ENCODE measurements at places on chromosomes 6 and 20. TPM values are rescaled to one million over a fixed set of nuclear protein-coding genes. Genes with fewer than 3 reads are reported as not detected.

- no peaks in the 10 kb centered on the region for H3K36me3 ChIP-seq
- H3K4me3 ChIP-seq: no peak overlapping the region
- no peak overlapping the region for H3K27ac ChIP-seq
These were observed 41.0 kb upstream of the FAM50B start for GRCh38 chr6:3808199-3808598.

DNA sequence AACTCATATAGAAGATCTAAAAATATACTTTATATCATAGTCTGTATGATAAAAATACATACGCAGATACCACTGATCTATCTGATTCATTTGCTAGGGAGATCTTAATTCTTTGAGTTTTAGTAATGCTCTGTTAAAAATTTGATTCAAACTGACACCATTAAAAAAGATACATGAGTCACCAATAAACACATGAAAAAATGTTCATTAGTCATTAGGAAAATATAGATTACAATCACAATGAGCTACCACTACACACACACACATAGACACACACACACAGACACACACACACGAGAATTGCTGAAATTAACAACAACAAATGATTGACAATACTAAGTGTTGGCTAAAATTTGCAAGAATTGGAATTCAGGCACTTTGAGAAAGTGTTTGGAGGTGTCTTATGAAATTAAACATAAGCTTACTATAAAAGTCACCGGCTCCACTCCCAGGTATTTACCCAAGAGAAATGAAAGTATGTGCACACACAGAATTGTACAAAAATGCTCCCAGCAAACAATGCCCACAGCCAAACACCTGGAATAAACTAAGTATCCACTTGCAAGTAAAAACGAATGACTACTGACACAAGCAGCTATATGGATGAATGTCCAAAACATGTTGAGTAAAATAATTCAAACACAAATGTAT lies 117.7 kb upstream of the GGTLC1 start:
- H3K4me1 ChIP-seq: no peaks in the 10 kb centered on the region
- no peaks in the 10 kb centered on the region for H3K27me3 ChIP-seq
- no peak overlapping the region for H3K4me3 ChIP-seq
- no peak for DNase-seq
- H3K36me3 ChIP-seq: no peaks in the 10 kb centered on the region

GRCh38 chr20:41897708-41898107 lies 279.5 kb upstream of the CHD6 start:
- no peak for DNase-seq
- H3K27ac ChIP-seq: no peak overlapping the region
- no peaks in the 10 kb centered on the region for H3K4me1 ChIP-seq
- no peaks in the 10 kb centered on the region for H3K36me3 ChIP-seq
- H3K4me3 ChIP-seq: no peak overlapping the region

- no peak overlapping the region for H3K4me3 ChIP-seq
- H3K4me1 ChIP-seq: no peaks in the 10 kb centered on the region
- no peak for DNase-seq
- H3K36me3 ChIP-seq: no peaks in the 10 kb centered on the region
- H3K27me3 ChIP-seq: no peaks in the 10 kb centered on the region
- H3K27ac ChIP-seq: no peak overlapping the region
These were observed 66.0 kb upstream of the STX16 start for GRCh38 chr20:58584881-58585752.

DNA sequence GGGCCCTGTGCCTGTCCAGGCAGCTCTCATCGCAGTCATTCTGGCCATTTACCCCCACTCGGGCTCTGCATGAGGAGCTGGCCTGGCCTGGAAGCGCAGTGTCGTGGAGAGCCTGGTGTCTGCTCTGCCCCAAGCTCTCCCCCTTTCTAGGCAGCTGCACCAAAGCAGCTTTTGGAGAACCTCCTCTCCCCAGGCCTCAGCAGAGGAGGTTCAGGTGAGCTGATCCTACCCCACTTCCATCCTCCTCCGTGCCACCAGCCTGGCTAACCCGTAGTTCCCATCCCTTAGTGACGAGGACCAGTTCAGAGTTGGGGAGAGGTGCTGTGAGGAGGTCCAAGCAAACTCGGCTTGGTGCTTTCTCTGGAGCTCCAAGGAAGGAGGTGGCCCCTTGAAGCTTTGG lies 30.5 kb upstream of the PHACTR3 start:
- H3K27me3 ChIP-seq: peaks cover 3% of the 10 kb centered on the region
- DNase-seq: no peak
- H3K4me3 ChIP-seq: no peak overlapping the region
- H3K4me1 ChIP-seq: no peaks in the 10 kb centered on the region

DNA sequence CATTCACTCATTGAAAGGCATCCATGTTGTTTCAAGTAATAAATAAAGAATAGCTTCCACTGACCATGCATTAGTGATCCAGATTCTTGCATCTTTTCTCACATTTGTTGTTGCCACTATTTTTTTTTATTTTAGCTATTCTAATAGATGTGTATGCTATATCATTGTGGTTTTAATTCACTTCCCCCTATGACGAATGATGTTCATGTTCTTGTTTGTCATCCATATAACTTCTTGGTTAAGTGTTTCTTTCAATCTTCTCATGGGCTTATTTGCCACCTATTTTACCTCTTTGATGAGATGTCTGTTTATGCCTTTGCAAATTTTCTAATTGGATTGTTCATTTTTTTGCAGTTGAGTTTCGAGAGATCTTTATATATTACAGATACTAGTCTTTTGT lies 681.2 kb downstream of the HDGFL1 start:
- no peak for DNase-seq
- H3K36me3 ChIP-seq: no peaks in the 10 kb centered on the region
- H3K27ac ChIP-seq: no peak overlapping the region
- H3K27me3 ChIP-seq: no peaks in the 10 kb centered on the region

GRCh38 chr20:47719625-47720024 lies 65.7 kb downstream of the SULF2 start:
- H3K4me3 ChIP-seq: no peak overlapping the region
- H3K36me3 ChIP-seq: no peaks in the 10 kb centered on the region
- no peaks in the 10 kb centered on the region for H3K4me1 ChIP-seq
- peaks cover 7% of the 10 kb centered on the region for H3K27me3 ChIP-seq

DNA sequence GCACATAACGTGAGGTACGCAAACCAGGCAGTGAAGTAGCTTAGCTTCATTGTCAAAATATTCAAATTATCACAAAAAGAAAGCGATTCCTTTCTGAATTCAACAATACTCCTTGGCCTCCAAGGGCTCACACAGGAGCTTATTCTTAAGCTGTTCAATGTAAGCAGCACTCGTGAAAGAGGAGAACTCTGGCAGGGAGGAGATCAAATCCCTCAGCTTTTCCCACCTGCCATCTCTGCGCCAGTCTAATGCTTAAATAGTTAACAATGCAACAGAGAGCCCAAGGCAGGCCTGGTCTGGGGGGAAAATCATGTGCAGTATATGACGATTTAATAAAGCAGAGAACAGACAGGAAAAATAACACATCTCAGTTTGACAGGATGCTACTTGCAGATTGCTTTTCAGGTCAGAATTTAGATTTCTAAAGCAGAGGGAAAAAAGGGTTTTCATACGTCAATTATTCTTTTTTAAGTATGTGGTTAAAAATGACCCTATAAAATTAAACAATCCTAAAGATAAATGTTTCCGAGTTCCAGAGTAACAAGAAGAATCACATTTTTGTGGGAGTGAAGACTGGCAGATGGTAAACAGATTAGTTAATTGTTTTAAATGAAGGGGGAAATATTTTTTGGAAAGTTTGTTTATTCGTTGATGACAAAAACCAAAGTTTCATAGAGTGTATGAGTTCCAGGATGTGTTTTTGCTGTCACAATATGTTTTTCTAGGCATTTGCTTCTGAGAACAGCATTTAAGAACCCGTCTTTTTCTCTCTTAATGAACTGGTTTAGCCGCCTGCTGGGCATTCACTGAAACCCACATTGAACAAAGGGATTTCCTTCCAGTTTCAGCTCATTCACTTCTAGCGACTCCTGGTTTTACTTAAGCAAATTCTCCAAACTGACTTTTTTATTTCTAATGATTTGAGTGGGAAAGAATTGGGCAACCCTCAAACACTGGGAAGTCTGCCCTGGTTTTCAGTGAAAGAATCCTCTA lies 45.9 kb downstream of the PLAGL1 start:
- no peak for DNase-seq
- no peaks in the 10 kb centered on the region for H3K4me1 ChIP-seq
- no peak overlapping the region for H3K27ac ChIP-seq
- H3K27me3 ChIP-seq: no peaks in the 10 kb centered on the region
- no peaks in the 10 kb centered on the region for H3K36me3 ChIP-seq

- no peak overlapping the region for H3K27ac ChIP-seq
- H3K4me1 ChIP-seq: peaks cover 7% of the 10 kb centered on the region
- no peaks in the 10 kb centered on the region for H3K27me3 ChIP-seq
- no peaks in the 10 kb centered on the region for H3K36me3 ChIP-seq
These were observed 5.3 kb upstream of the PM20D2 start for GRCh38 chr6:89140347-89141156.

DNA sequence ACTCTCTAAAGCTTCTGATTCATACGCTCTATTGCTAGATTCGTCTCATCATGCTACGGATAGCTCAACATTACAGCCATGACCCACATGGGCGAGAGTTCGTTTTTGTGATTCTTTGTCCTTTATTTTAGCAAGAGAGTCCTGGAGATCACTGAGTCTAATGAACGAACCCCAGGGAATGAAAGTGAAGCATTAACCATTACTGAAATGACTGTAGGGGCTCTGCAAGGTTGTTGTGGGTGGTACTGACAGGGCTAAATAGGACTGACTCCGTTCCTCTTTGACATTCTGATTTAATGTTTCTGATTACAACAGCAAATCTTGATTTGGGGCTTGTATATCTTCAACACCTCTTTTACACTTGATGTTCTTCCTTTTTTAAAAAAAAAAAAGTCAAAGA lies 13.7 kb upstream of the RTF2 start:
- H3K4me3 ChIP-seq: no peak overlapping the region
- no peaks in the 10 kb centered on the region for H3K27me3 ChIP-seq
- H3K4me1 ChIP-seq: no peaks in the 10 kb centered on the region

GRCh38 chr6:112179631-112180030 lies 74.7 kb downstream of the LAMA4 start:
- DNase-seq: no peak
- no peaks in the 10 kb centered on the region for H3K36me3 ChIP-seq
- H3K4me3 ChIP-seq: no peak overlapping the region

GRCh38 chr6:2919886-2920285 lies 16.8 kb upstream of the SERPINB9 start:
- no peak for DNase-seq
- no peaks in the 10 kb centered on the region for H3K36me3 ChIP-seq
- H3K27ac ChIP-seq: no peak overlapping the region
- no peaks in the 10 kb centered on the region for H3K4me1 ChIP-seq

DNA sequence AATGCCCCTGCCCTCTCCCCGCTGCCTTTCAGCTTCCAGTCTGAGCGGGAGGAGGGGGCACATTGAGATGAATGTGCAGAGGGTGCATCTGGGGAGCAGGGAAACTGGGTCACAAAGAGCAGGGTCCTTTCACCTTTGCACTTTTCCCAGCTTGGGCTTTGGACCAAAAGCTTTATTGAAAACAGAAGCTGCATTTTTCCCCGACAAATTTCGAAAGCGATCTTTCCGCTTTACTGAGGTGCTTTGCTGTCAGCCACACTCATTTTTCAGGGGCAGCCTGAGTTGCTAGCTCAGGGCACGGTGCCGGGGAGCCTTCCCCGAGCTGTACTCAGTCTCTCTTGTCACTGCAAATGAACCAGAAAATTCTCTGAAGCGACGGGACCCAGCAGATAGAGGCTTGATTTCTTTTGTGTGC lies 283.7 kb upstream of the SOX4 start:
- H3K4me1 ChIP-seq: no peaks in the 10 kb centered on the region
- no peaks in the 10 kb centered on the region for H3K36me3 ChIP-seq
- no peak for DNase-seq
- H3K27ac ChIP-seq: no peak overlapping the region

GRCh38 chr6:84304881-84305280 lies 77.4 kb upstream of the CEP162 start:
- H3K27me3 ChIP-seq: no peaks in the 10 kb centered on the region
- DNase-seq: no peak
- H3K4me3 ChIP-seq: no peak overlapping the region
- H3K36me3 ChIP-seq: no peaks in the 10 kb centered on the region

DNA sequence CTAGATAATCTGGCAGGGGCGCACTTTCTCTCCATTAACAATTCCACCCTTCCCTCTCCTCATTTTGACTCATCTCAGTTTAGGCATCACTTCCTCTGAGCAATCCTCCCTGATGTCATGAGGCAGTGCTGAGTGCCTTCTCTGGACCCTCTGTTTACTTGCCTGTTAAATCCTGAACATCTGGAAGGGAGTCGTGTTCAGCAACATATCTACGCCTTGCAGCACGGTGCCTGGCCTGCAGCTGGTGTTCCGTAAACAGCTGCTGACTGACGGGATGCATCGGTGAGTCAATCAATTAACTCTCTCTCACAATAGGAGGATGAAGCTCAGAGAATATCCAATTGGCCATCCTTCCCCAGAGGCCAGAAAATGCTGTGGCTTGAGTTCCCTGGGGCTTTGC lies 613.5 kb downstream of the PTPRT start:
- H3K4me1 ChIP-seq: peaks cover 10% of the 10 kb centered on the region
- H3K36me3 ChIP-seq: no peaks in the 10 kb centered on the region
- H3K4me3 ChIP-seq: no peak overlapping the region
- no peak for DNase-seq
- no peaks in the 10 kb centered on the region for H3K27me3 ChIP-seq

GRCh38 chr20:60652615-60653014 lies 599.4 kb upstream of the CDH4 start:
- no peaks in the 10 kb centered on the region for H3K36me3 ChIP-seq
- no peaks in the 10 kb centered on the region for H3K27me3 ChIP-seq
- no peak for DNase-seq
- no peak overlapping the region for H3K27ac ChIP-seq
- no peak overlapping the region for H3K4me3 ChIP-seq

DNA sequence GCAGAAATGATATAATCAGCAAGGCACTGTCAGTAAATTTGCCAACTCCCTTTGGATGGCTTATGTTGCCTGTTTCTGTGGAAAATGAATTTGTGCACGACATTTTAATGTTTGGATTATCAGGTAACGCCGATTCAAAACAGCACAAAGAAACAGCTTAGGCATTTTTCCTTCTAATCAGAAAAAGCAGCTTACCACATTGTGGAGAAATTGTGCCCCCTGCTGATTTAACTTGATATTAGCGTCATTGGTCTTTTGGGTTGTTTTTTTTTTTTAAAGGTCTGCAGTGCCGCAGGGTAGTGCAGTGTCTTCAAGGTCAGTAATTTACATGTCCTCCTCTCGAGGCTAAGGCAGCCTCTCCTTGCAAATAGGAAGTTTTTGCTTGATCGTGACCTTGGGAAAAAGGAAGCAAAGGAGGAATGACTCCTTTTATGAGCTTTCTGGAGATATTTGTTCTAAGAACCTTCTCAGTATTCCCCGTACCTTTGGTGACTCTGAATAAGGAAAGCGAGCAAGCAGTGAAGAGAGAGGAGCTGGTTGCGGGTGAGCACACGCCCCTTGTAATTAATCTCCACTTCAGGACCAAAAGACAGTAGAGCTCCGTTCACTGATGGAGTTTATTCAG lies 79.1 kb downstream of the ELOVL4 start:
- H3K27ac ChIP-seq: peak overlapping the region; percentile 22
- no peaks in the 10 kb centered on the region for H3K36me3 ChIP-seq
- no peak overlapping the region for H3K4me3 ChIP-seq
- H3K27me3 ChIP-seq: no peaks in the 10 kb centered on the region
- DNase-seq: peak; percentile 37
- peaks cover 31% of the 10 kb centered on the region for H3K4me1 ChIP-seq

- H3K36me3 ChIP-seq: no peaks in the 10 kb centered on the region
- no peaks in the 10 kb centered on the region for H3K4me1 ChIP-seq
- DNase-seq: no peak
- no peak overlapping the region for H3K27ac ChIP-seq
These were observed 62.4 kb downstream of the TRIM27 start for GRCh38 chr6:28861339-28861738.

Gene PTCHD4
- total RNA-seq: 0.23 TPM

Gene TRIM40
- total RNA-seq: not detected

Gene DYNLT2
- total RNA-seq: 1.2 TPM

Gene ASIP
- total RNA-seq: not detected

Gene STX11
- 1.9 TPM for total RNA-seq

Gene NTSR1
- total RNA-seq: 0.09 TPM

Gene TAF4
- 8.5 TPM for total RNA-seq

Gene HLA-DRB5
- 23.7 TPM for total RNA-seq

Measured in pancreas (tissue), 10 donors.